ENCODE measurements at places on chromosomes 1 and 21.
A peak's percentile ranks its signal among the peaks of the same experiment; 100 is the strongest.

GRCh38 chr1:236016782-236017400, 48.0 kb downstream of the NID1 start:
- no peak for DNase-seq

DNA sequence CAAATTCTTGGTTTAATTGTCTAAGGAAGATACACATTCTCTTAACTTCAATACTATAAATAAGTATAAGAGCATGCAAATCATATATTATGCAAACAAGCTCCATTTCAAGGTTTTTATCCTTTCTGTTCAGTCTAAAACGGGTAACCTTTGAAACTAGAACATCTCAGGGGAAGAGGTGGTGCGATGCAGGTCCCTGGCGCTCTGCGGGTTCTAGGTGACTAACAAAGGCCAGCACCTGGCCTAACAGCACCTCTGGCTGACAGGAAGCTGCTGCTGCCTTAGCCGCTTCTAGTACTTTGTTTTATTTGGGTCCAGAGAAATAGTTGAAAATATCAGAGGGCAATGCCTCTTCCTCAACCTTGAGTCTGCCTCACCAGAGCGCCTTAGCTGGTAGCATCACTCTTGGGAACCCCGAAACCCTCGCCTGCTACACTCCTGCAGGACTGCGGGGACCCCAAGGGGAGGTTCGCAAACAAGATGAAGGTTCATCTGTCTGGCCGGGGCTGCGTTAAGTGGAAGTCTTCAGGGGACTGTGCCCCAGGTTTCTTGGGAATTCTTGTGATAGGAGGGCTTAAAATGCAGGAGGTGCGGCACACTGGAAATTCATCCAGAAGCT, 45.5 kb downstream of the PRDM15 start:
- no peak for DNase-seq

- no peak for DNase-seq
These were observed 291.3 kb downstream of the RRAGC start for GRCh38 chr1:38568061-38568857.

DNA sequence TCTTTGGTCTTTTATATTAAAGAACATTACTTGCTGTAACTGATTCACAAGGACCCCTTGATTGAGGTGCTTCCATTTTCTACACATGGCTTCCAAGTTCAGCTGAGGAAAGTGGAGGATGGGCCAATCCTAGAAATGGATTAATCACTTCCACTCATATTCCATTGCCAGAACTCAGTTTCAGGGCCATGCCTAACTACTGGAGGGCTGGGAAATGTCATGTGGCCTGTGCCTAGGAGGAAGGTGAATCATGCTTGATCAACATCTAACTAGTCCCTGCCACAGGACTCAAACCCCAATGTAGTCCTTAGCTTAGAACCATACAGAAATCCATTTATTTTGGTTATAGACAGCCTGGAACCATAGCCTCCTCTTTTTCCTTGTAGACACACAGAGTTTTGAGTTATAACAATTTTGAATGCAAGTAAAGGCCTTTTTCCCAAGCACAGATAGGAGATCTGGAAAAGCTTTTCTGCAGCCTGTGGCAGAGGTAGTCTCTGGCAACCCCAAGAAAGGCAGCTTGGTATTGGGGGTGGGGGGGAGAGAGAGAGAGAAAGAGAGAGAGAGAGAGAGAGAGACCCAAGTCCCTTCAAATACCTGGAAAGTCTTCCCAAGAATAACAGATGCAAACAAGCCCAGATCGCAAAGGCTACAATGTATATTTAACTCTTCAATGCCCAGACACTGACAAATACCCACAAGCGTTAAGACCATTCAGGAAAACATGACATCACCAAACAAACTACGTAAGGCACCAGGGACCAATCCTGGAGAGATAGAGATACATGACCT, 12.5 kb downstream of the MAST2 start:
- DNase-seq, result no peak

GRCh38 chr1:12615865-12616708, 1.9 kb downstream of the DHRS3 start:
- peak; percentile 40 for DNase-seq

- DNase-seq, result no peak
These were observed 29.1 kb downstream of the FHAD1 start for GRCh38 chr1:15275921-15276683.

GRCh38 chr1:201025571-201026002, 2.1 kb upstream of the KIF21B start:
- peak; percentile 37 for DNase-seq

- no peak for DNase-seq
These were observed 31.6 kb downstream of the CDK18 start for GRCh38 chr1:205535866-205536758.

DNA sequence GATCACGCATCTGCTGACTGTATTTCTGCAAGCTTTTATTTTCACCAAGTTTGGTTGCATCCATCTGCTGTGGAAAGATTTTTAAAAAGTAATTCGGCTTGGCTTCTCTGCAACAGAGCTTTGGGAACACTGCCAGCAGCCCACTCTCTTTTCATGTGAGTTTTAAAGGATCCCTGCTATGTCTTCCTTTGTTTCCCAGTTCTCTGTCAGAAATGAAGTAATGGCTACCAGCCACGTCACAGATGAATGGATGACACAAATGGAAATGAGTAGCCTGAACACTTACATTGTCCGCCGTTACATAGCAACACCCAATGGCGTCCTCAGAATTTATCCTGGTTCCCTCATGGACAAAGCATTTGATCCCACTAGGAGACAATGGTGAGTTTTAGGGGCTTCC, 80.6 kb upstream of the RAVER2 start:
- no peak for DNase-seq

GRCh38 chr1:64769482-64769881, 24.6 kb downstream of the RAVER2 start:
- no peak for DNase-seq

DNA sequence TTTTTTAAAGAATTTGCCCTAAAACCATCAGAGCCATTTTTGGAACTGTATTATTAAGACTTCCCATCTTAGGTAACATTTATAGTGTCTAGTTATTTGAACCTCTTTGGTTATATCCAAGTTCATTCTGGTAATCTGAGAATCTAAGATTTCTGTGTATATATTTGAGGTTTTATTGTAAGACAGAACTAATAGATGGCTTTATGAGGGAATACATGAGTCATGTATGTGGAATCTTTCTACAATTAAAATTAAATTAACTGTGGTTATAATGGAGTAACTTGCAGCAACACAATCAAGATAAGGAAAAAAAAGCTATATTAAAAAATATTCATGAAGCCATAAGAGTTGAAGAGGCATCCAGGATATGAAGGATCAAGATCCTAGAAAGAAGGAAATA, 92.1 kb downstream of the UBE2U start:
- no peak for DNase-seq

DNA sequence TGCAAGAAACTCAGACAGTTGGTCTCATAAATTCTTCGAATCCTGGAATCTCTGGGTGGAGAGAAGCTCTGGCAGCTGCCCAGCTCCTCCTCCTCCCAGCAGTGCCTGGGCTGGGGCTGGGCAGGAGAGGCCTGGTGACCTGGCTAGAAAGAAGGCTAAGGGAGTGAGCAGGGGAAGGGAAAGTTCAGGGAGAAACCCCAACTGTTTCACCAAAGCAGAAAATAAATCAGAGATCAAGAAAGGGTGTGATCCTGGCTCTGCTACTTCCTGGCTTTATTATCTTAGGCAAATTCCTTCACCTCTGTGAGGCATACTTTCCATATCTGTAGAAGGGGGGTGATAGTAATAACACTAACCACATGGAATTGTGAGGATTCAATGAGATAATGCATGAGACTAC, 8.8 kb upstream of the COL16A1 start:
- peak; percentile 64 for DNase-seq
